ENCODE measurements at places on chromosomes 1 and 21.

DNA sequence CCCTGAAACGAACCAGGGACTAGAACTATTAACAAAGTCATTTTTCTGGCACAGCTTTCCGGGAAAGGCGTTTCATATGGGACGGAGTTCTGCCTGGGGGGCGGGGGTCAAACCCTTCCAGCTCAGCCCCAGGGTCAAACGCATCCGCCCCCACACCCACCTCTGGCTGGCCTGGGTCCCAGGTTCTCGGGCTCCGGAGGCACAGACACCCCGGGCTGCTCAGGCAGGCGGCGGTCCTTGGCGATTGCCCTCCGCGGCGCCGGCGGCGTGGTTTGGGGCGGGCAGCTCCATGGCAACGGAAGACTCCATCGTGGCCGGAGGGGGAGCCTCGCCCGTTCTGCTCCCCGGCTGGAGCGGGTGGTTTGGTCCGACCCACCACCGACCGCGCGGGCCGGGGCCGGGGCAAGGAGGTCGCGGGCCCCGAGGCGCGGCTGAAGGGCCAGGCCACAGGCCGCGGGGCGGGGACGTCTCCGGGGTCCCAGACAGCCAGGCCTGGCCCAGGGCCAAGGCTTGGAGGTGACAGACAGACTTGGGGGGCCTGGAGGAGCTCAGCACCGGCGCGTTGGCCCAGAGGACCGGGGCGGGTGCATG is at the start of gene CFAP74:
TSS of gene CFAP74 (minus strand) at position 246 of the 591 bp plus-strand sequence. CDS start 12,830 bp downstream, outside the sequence.
- DNase-seq, result no peak

- no peak for DNase-seq
These were observed 52.0 kb upstream of the CYYR1 start for GRCh38 chr21:26624983-26625519.

DNA sequence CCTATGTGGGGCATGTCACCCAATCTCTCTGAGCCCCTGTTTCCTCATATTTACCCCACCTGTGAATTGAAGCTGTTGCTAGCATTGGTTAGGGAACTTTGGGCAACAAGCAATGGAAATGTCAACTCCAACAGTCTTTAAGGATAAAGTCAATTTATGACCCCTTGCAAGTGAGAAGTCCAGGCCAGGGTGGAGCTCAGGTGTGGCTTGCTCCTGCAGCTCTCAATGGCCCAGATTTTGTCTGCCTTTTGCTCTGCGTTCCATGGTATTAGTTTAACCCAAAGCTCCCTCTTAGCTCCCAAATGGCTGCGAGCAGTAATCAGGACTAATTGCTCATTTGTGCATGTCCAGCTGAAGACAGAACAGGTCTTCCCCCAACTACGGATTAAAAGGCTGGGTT is 70.4 kb upstream of the ABCG1 start:
- DNase-seq, result no peak

DNA sequence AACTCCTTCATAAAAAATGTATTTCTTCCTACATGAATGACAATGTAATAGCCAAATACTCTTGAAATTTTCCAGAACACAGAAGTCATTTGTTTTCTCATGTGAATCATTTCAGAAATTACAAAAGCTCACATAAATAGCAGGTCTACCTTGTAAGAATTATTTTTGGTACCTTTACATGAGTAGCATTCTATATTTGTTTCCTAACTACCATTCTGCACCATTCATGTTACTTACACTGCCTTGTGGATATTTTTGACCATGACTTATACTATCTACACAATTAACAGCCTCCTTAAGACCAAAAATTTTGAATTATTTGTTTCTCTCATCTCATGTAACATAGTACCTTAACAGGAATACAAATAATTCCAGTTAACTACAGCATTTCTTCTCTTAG is 109.6 kb downstream of the ENAH start:
- DNase-seq, result no peak

GRCh38 chr1:228141226-228142044 is 1.4 kb downstream of the GUK1 start:
- DNase-seq, result no peak

GRCh38 chr1:19385869-19386591 is 73.9 kb downstream of the SLC66A1 start:
- DNase-seq, result no peak

GRCh38 chr21:17455028-17455353 is 57.9 kb upstream of the CXADR start:
- DNase-seq, result no peak

- DNase-seq, result no peak
These were observed 70.9 kb upstream of the PPP2R5A start for GRCh38 chr1:212214325-212214724.

- DNase-seq, result no peak
These were observed 22.6 kb downstream of the ZBTB17 start for GRCh38 chr1:15953294-15953771.

- no peak for DNase-seq
These were observed 13.2 kb downstream of the AMPD2 start for GRCh38 chr1:109632671-109633346.

- DNase-seq, result no peak
These were observed 427.7 kb upstream of the RUNX1 start for GRCh38 chr21:35476621-35477395.

DNA sequence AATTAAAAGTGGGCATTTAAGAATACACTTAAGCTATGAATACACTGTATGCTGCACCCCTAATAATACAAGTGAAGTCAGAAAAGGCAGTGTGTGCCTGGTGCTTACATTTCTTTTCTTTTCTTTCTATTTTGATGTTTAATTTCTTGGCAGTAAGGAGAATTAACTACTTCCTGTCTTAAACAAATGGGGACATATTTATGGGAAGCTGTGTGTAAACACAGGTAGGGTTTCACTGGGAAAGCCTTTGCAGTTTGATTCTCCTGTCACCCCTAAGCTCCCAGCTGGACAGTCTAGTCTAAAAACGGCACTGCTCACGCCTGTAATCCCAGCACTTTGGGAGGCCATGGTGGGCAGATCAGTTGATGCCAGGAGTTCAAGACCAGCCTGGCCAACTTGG is 146.0 kb downstream of the MIS18A start:
- no peak for DNase-seq

DNA sequence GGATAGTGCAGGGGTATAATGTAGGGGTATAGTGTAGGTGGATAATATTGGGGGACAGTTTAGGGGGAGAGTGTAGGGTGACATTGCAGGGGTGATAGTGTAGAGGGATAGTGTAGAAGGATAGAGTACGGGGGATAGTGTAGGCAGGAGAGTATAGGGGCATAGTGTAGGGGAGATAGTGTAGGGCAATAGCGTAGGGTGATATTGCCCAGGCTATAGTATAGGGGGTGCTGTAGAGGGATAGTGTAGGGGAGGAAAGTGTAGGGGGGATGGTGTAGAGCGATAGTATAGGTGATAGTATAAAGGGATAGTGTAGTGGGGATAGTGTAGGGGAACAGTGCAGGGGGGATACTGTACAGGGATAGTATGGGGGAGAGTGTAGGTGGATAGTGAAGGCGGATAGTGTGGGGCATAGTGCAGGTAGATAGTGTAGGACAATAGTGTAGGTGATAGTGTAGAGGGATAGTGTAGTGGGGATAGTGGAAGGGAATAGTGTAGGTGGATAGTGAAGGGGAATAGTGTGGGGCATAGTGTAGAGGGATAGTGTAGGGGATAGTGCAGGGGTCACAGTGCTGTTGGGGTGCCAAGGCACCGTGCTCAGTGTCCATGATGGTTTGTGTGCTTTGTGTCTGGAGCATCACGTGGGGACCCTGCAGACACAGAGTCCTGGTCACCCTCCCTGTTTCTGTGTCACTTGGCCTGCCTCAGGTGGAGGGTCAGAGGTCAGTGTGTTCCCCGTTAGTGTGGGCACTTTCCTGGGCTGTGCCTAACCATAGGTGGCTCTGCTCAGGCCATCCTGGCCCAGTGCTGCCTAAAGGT is 10.5 kb upstream of the ARF1 start:
- no peak for DNase-seq

GRCh38 chr1:40711465-40712404 is 20.2 kb downstream of the NFYC start:
- no peak for DNase-seq

DNA sequence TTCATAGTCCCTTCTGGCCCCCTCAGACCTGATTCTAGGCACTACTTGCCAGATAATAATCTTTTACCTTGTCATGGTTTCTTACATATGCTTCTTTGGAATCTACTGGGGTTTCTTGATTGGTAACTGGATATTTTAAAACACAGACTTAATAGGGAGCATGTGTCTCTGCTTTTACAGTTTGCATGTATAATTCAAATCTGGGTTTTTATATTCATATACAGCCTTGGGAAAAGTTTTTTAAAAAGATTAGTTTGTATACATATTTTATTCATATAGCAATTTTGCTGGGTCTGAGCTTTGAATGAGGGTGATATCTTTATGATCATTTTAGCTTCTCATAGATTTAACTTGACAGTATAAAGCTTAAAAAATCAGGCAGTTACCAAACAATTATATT is 21.1 kb upstream of the CD1D start:
- DNase-seq, result no peak

DNA sequence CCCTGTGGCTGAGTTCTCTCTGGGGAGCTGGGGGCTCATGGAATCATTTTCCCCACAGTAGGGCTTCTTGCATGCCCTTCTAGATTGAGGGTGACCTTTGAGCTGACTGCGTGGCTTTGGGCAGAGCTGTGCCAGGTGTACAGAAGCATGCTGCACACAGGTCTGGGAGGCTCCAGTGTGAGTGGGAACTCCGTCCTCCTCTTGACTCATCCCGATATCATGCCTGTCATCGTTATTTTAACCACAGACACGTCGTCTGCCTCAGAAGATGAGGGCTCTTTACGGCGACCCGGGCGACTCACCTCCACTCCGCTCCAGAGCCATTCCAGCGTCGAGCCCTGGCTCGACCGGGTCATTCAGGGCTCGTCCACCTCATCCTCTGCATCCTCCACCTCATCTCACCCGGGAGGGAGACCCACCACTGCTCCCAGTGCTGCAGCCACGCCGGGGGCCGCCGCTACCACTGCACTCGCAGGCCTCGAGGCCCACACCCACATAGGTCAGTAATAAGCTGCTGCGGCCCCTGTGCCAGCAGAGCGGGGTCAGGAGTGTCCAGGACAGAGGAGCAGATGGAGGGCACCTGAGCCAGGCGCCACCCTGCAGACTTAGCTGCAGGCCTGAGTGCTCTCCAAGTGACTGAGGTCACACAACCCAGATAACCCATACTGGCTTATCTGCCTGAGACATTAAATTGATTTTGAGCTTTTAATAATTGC is 39.8 kb downstream of the DIP2A start:
- DNase-seq, result no peak

DNA sequence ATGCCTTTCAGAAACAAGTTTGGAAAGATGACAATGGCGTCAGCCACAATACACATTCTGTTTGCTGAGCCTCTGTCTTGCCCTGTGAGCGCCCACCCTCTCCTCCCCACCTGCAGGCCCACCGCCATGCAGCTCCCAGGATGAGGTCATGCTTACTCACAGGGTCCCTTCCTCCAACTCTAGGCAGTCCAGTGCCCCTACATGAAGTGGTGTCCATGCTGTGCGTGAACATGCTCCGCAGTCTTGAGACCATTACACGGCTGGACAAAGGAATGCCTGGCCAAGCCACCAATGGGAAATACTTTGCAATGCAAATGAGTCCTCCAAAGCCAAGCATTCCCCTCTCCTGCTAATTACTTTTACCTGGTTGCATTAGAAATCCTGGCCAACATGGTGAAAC is 92.2 kb downstream of the CD58 start:
- DNase-seq, result no peak

DNA sequence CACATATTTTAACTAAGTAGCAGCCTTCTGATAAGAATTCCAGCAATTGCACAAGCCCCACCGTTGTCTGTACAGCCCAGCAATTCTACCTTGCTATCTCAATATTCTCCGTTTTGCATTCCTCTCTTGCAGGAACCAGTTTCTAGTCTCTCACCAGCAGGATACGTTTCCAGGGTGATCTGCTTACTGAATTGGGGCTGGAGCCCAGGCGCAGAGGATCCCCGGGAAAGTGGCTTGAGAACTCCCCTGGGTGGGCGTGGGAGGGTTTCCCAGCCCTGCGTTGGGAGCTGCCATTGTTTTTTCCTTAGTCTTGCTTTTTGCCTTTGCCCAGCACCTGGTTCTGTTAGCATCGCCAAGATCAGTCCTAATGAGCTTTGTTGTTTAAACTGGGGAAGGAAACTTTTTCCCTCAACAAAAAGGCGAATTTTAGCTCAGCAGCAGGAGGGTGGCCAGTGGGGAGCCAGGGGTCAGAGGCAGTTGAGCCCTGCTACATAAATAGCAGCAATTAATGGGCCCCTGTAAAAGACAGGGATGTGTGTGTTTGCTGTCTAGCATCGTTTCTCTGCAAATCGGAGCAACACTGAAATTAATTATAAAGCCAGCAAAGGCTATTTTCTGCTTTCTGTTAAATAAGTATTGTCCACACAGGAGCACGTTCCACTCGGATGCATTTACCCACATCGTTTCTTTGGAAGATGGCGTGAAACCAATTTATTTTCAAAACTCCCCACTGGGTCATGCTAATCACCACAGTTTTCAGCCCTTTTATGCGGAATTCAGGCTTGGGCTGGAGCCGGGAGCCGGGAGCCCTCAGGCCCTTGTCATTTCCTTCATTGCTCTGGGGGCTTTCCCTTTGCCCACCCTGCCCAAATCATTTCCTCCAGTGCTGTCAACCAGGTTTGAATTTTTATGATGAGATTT is 36.6 kb downstream of the HUNK start:
- no peak for DNase-seq

GRCh38 chr1:226327761-226328162 is 18.8 kb upstream of the LIN9 start:
- no peak for DNase-seq

- DNase-seq, result no peak
These were observed 308.3 kb upstream of the AJAP1 start for GRCh38 chr1:4346131-4346530.

- DNase-seq, result no peak
These were observed 40.4 kb downstream of the NIBAN1 start for GRCh38 chr1:184933944-184934343.

- DNase-seq, result no peak
These were observed 831.4 kb downstream of the ADGRL2 start for GRCh38 chr1:82632155-82632554.

DNA sequence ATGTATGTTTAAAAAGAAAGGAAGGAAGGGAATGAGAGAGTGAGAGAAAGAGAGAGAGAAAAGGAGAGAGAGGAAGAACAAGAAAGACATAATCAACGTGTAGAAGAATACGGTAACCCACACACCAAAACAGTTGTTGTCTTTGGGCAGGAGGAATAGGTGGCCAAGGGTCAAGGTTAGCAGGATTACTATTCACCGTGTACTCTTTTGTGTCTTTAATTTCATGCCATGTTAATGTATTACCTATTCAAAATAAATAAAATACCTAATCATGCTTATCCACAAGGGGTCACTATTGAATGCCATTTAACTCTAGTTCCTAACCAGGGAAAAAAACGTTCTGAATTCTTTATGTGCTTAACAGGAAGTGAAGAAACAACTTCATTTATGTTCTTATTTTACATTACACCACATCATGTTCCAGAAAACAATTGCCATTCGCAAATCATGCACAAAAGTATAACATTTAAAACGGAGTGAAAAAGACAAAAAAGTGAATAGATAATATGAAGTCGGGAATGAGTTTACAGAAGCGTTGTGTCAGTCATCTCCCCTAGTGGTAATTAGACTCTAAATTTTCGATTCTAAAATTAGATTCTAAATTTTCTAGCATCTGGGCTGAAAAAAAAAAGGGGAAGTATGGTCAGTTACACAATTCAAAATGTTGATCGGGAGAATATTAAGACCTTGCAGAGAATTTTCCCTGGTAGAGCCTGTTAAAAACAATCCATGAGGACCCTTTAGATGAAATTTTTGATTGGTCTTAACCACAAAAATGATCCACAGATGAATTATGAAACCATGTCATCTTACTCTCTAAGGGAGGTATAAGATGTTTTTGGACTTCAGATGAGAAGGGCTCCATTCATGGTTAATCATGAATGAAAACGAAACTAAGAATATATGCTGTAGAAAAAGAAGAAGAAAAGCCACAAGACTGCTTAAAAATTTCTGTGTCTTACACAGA is 700 bp upstream of the KMO start:
- no peak for DNase-seq
